NCI-H460 (cell line): ENCODE measurements at places on chromosomes 11 and 22. TPM values are rescaled to one million over a fixed set of nuclear protein-coding genes. Genes with fewer than 3 reads are reported as not detected.

MPEG1 gene
- not detected in 2 replicates for total RNA-seq

PATE1 gene
- not detected in 2 replicates for total RNA-seq

SMC1B gene
- total RNA-seq, result 0.10 TPM in 1 of 2 replicates, not detected in the other

OR8G5 gene
- not detected in 2 replicates for total RNA-seq

DNA sequence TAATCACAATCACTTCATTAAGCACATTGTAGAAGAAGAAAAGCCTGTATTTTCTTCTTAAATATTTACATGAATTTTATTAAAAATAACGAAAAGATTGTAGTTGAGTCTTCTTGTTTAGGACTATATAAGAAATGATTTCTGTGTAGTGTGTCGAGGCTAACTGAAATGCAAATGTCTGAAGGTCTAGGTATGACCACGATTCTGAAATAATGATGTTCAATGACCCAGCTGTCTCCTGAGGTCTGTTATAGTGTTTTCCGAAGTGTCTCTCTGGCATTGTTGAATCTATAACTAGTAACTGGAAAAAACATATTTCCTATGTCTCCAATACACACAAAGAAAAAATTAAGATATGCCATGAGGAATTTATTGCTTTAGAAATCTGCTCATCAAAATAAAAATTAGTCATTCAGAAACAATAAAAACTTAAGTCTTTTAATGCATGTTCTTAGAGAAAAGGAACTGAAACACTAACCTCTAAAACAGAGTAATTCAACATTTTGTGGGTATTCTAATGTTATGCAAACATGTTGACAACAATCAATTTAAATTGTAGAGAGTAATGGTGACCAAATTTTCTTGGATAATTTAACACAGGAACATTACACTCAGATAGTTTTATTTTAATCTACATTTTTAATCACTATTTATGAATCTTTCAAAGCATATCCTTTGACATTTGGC, 55.0 kb downstream of the CASP12 start:
- no peak for DNase-seq

CAPN5 gene
- 0.58 and 0.99 TPM in 2 replicates for total RNA-seq

- DNase-seq, result no peak
Observed at GRCh38 chr11:20156876-20157613, 3.2 kb downstream of the DBX1 start.
